ENCODE measurements at places on chromosomes 4 and X.
A peak's percentile ranks its signal among the peaks of the same experiment; 100 is the strongest.

DNA sequence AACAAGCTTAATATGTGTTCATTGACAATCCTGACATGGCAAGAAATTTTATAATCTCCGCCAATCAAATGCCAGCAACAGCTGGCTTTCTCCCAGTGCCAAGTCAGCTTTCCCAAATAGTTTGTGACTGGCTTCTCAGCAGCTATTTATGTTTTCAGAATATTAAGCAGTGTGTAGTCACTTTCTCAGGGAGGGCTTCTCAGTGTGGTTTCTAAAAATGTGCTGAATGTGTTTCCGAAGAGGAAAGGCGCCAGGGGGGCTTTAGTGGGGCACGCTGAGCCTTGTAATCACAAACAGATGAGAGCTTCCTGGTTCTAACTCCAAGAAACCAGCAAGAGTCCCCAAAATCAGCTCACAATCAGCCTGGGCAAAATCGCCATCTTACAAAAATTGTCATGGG lies 258.7 kb upstream of the CPEB2 start:
- no peak for DNase-seq

- DNase-seq, result no peak
Measured at GRCh38 chr4:183601381-183601780, 57.6 kb downstream of the RWDD4 start.

GRCh38 chr4:946517-947471 lies 14.5 kb downstream of the TMEM175 start:
- DNase-seq, result no peak

DNA sequence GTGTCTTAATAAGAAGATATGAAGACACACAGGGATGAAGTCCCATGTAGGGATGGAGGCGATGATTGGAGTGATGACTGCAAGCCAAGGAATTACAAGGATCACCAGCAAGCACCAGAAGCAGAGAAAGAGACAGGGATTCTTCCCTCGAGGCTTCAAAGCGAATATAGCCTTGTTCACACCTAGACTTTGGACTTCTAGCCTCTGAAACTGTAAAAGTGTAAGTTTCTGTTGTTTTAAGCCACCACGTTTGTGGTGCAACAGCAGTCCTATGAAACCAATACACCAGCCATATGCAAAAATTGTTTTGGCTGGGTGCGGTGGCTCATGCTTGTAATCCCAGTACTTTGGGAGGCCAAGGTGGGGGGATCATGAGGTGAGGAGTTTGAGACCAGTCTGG lies 9.8 kb upstream of the PDS5A start:
- DNase-seq, result no peak

- no peak for DNase-seq
Measured at GRCh38 chr4:94653984-94654609, 103.7 kb upstream of the BMPR1B start.

DNA sequence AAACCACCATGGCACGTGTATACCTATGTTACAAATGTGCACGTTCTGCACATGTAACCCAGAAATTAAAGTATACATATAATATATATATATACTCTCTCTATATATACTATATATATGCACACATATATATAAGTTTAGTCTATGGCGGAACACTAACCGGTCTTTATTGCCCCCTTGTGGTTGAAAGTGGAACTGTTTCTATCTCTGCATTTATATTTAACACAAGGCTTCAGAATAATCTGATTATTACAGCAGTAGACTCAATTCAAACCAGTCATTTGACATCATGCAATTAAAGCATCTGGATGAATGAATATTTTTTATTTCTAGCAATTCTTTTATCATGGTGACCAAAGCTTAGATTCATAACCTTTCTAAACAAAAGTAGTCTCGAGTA lies 14.6 kb downstream of the RAB9B start:
- DNase-seq, result peak; percentile 62

DNA sequence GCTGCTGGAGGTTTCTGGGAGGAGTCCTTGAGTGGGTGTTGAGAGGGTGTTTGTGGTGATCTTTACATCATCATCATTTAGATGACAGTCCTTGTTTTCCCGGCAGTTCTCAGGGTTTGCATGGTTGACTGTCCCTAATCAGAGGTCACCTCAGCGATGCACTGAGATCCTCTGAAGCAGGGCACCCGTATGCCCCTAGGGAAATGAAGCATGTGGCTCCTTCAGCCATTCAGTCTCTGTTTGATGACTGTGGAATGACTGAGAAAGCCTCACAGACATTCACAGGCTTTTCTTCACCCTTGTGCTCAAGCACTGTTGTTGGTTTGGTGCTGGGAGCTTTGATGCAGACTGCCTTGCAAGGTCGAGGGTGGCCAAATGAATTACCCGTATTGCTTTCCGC lies 474.7 kb downstream of the SPRY1 start:
- no peak for DNase-seq

DNA sequence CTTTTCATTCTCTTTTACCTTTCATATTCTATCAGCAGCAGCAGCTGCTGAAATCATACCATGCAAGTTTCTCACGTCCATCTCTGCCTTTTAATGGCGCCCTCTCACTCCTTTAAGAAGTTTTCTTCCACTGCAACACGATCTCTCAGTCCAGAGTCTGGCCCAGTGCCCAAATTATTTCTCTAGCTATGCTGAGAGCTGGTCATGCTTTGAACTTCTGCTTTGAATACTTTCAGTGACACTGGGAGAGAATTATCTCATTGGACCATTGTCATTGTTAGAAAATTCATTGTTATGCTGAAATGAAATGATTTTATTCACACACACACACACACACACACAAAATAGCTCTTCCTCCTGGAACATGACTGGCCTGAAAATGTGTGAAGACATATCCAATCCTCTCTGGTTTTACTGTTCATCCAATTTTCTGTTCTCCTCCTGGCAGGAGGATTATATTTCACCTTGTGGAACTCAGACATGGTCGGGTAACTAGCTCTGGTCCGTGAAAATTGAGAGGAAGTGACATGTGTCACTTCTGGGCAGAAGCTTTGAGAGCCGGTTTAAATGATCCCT lies 1.3 kb upstream of the PDHA1 start:
- DNase-seq, result no peak

GRCh38 chrX:90040807-90041206 lies 119.1 kb downstream of the TGIF2LX start:
- no peak for DNase-seq

GRCh38 chr4:600850-601515 lies 24.4 kb upstream of the PDE6B start:
- DNase-seq, result peak; percentile 76

DNA sequence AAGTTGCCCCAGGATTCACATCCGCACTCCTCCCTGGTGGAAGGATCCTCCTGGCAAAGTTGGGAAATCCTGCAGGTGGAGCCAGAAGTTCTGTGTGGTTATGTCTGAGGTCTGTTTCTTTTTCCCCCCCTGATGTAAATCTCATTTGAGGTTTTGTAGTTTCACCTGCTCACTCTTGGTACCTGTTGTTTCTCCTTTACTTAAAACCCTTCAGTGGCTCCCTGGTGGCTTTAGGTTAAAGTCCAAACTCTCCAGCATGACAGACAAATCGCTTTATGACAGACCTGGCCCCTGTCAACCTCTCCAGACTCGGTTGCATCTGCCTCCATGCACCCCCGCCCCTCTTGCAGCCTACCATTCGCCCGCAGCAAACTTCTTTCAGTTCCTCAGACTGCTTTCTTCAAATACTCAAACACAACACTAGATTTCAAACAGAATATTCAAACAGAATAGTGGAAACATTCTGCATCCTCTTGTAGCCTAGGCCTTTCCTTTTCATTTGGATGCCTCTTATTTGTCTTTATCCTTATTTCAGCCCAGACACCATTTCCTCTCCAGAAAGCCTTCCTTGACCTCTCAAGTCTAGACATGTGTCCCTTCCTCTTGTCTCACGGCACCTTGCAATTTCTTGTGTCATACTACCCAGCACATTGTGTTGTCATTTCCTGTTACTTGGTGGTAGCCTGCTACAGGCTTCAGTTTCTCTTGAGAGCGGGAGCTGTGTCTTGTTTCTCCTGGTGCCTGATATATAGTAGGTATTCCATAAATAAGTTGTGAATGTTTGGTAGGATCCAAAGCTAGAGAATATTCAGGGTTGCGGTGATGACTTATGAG lies 24.8 kb downstream of the IL13RA1 start:
- no peak for DNase-seq

DNA sequence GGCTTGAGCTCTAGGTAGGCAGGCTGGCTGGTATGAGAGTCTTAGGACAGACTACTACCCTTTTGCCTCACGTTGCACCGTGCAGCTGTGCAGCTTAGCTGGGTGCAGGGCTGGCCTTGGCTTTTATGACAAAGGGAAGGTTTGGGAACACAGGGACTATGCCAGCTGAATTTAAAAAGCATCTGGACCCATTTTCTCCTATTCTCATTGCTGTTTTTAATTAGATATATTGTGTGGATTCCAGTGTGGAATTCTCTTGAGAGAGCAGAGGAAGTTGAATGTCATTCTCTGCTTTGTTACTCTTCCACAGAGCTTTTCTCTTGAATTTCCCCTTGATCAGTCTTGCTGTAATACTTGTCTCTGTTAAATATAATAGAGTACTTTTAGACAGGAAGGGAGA lies 192.7 kb downstream of the ZNF330 start:
- DNase-seq, result no peak

DNA sequence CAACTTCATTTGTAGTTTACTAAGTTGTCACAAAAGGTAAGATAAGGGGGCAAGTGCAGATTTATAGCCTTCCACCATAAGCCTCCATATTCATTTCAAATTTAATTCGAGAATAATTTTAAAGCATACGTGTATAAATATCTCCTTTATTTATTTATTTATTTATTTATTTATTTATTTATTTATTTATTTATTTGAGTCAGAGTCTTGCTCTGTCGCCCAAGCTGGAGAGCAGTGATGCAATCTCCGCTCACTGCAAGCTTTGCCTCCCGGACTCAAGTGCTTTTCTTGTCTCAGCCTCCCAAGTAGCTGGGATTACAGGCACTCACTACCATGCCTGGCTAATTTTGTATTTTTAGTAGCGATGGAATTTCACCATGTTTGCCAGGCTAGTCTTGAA lies 523.4 kb downstream of the FAT4 start:
- DNase-seq, result no peak

DNA sequence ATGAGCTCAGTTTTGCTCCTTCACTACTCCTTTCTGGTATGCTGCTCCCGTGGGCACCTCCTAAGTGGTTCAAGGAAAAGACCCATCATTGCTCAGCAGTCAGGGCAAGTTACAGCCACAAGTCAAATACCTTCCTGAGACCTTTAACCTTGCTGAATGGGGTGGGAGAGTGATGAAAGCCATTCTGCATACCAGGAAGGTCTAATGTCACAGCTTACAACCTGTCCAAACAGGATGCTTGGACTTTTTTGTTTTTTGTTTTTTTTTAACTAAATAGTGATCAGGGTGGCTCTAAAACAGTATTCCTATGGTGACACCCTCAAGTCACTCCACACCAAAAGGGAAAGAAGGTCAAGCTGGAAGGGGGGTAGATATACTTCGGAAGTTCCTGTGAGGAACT lies 93.1 kb downstream of the GPC3 start:
- no peak for DNase-seq

- no peak for DNase-seq
Measured at GRCh38 chrX:39595977-39596376, 501.8 kb downstream of the BCOR start.

- no peak for DNase-seq
Measured at GRCh38 chr4:14767142-14767541, 235.1 kb upstream of the CPEB2 start.

GRCh38 chr4:148007314-148007760 lies 275.4 kb downstream of the ARHGAP10 start:
- DNase-seq, result peak; percentile 97

GRCh38 chr4:179116011-179116410 lies 1673.8 kb upstream of the AGA start:
- no peak for DNase-seq

DNA sequence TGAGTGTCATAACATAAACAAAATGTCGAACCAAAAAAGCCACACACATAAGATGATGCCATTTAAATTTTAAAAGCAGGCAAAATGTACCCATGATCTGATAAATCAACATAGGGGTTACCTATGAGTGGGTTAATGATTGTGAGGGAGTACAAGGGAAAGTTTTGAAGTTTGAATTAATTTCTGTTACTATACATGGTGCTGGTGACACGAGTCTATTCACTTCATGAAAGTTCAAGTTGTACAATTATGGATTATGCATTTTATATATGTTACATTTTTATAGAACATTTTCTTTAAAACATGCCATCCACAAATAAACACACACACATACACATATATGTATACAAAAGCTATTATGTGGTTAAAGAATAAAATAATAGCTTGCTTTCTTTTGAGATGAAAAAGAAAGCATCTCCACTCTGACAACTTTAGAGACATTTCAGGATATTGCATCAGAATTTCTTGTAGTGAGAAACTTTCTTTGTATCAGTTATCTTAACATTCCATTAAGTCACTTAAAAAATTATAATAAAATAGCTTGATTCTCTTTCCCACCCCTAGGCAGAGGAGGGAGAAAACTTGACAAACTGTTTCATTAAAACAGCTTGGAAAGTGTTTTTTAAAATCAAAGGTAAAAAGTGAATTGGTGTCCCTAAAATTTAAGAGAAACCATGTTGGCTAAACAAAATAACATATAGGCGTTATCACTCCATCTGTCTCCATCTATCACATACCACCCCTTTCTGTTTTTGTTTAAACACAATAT lies 891.8 kb upstream of the NDST4 start:
- peak; percentile 35 for DNase-seq

DNA sequence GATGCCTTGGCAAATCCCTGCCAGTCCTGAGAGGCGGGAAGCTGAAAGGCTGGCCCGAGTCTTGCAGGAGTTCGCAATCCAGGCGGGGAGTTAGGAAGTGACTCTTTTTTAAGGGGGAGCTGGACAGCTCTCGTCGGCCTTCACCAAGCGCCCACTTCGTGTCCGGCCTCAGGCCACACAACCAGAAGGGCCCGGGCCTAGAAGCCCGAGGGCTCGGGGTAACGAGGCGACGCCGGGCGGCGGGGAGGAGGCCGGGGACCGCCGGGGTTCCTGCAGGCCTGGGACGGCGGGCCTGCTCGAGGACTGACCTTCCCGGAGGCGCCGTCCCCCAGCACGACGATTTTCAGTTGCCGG lies 395 bp downstream of the RAB28 start:
- DNase-seq, result peak; percentile 89

DNA sequence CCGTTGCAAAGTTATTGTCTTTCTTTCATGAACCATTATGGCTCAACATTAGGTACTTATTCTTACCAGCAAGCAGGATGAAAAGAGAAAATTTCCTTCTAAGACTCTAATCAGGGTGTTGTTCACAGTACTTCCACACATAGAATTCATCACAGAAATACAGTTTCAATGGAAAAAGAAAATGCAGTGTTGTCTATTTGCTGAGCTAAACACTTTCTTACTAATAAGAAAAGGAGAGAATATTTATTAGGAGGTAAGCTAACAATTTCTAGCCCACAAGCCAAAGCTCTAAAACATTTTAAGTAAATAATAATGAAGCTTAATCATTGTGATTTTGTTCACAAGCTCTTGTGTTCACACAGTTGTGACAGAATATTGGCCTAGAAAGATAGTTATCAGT lies 1772.8 kb upstream of the PCDH7 start:
- DNase-seq, result no peak

DNA sequence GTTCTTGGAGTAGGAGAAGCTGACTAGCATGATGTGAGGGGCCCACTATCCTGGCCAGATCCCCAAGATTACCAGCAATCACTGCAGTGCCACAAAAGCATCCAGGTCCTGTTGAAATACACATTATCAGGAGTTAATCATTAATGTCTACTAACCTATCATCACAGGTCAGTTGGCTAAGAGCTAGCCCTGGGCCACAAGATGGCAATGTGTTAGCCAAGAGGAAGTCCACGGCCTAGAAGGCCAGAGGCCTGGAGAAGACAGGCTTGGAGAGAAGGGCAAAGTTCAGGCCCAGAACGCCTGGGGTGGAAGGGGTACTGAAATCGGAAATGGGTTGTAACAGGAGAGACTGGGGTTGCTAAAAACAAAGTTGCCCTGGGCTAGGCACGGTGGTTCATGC lies 19.9 kb upstream of the KIAA1210 start:
- no peak for DNase-seq

Data from RKO (cell line).